ENCODE measurements at places on chromosomes 16 and 17.

GRCh38 chr16:1311212-1311737 is 1.8 kb downstream of the UBE2I start:
- no peak for DNase-seq

GRCh38 chr16:2819179-2819938 is 2.3 kb downstream of the PRSS21 start:
- no peak for DNase-seq

DNA sequence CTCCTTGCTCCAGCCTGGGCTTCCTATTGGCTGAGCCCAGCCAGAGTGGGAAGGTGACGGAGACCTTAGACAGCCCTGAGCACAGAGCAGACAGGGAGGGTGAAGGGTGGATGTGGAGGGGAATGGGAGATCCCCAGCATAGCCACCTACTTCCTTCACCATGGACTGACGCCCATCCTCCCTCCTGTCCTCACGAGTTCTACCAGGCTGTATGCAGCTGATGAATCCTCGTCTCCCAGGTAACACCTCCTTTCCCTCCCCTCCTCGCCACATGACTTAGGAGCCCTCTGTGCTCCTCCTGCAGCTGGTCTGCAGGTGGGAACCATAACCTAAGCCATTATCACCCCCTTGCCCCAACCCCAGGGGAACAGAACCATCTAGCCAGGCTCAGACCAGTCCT is 9.0 kb upstream of the CRHR1 start:
- no peak for DNase-seq

- DNase-seq: peak; percentile 20
These were observed 919 bp downstream of the N4BP1 start for GRCh38 chr16:48608871-48609651.

DNA sequence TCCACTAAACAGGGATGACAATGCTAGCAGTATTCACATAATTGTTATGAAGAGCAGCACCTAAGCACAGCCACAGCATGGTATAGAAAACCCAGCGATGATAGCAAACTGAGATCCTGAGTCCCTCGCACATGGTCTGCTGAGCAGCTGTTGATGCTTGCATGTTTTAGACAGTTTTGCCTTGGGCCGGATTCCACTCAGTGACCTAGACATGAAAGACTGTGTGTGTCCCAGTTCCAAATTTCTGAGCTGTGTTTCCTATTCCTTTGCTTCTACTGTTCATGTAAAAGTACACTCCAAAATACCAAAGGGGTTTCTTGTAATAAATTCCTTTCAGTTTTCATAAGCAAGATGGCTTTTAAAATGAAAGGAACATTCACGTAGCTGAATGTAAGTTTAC is 30.8 kb upstream of the CMTR2 start:
- no peak for DNase-seq

DNA sequence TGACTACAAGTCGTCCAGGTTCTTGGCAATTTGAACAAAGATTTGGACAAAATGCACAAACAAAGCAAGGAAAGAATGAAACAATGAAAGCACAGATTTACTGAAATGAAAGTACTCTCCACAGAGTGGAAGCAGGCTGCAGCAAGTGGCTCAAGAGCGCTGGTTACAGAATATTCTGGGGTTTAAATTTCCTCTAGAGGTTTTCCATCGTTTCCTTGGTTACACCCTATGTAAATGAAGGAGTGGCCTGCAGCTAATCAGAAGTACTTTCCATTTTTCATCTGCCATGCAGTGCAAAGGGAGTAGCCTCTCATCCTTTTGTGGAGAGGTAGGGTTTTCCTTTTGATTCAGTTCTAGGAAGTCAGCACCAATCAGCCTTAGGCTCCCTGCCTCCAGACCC is 11.8 kb downstream of the STXBP4 start:
- no peak for DNase-seq

DNA sequence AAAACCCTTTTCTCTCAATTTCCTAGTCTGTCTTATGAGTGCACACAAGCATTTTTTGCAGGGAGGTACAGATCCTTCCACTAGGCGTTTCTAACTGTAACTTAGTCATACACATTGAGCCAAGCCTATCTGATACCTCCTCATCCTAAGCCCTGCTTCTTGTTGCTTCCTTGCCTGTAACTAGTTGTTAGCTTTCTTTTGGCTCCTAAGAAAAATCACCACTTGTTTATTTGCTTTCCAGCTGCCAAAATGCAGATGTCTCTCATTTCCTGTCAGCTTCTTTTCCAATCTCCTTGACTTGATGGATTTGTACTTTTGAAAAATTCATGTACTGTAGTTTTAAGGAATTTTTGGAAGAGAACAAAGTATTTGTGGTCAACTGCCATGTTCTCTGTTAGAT is 73.7 kb downstream of the TNRC6C start:
- no peak for DNase-seq

- no peak for DNase-seq
These were observed 51.7 kb downstream of the HLF start for GRCh38 chr17:55316499-55316898.

- no peak for DNase-seq
These were observed 40.3 kb upstream of the BAHCC1 start for GRCh38 chr17:81354954-81355347.

DNA sequence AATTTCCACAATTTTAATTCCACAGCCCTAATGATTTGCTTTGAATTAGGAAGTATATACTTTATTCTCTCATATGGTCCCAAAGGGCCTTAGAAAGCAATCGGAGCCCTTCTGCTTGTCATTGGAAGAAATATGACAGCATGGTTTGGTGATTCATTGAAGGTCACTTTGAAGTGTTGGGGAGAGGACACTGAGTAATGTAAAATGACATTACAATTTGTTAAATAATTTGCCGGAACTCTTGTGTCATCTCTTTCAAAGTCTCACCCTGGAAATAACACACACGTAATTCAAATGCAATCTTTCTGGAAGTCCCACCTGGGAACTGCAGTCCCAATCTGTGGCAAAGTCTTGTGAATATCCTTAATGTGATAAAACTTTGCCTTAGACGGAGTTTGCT is 59.8 kb downstream of the BMERB1 start:
- no peak for DNase-seq

- DNase-seq: no peak
These were observed 344.5 kb downstream of the SEC14L1 start for GRCh38 chr17:77485089-77485833.

DNA sequence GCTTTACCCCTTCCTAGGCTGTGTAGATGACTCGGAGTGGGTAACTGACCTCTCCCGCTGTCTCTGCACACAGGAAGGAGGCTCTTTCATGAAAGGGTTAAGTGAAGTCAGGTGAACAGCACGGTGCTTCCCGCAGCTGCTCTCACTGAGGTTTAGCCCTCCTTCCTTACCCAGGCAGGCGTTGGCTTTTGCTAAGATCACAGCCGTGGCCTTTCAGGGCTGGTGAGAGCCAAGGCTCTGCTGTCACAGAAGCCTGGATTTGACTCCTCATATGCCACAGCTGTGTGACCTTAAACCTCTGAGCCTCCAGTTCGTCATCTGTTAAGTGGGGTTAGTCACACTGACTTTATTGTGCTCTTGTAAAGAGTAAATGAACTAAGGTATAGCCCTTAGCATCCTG is 90.9 kb upstream of the PLCG2 start:
- no peak for DNase-seq

DNA sequence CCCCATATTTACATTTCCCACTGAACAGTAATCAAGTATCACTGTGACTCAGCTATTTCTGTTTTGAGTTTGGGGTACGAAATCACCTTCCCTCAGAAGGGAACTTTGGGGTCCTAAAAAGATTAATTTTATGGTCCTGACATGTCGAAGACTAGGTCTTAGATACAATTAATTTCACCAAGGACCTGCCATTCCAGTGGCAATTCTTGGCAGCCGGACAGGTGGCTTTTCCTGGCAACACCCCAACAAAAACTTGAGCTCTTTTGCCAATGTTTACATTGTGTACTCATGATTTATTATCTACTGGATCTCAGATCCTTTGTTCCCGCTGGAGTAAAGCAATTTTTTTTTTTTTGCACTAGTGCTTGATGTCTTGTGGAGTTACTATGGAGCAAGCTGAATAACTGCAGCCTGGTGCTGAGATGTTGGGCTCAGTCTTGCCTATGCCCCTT is 14.4 kb downstream of the SLFN5 start:
- peak; percentile 81 for DNase-seq

- DNase-seq: no peak
These were observed 13.4 kb downstream of the USP43 start for GRCh38 chr17:9658593-9659211.

- no peak for DNase-seq
These were observed 804 bp downstream of the CRYM start for GRCh38 chr16:21277045-21277926.
